ENCODE measurements at places on chromosomes 7 and 10. TPM values are rescaled to one million over a fixed set of nuclear protein-coding genes. Genes with fewer than 3 reads are reported as not detected.

DNA sequence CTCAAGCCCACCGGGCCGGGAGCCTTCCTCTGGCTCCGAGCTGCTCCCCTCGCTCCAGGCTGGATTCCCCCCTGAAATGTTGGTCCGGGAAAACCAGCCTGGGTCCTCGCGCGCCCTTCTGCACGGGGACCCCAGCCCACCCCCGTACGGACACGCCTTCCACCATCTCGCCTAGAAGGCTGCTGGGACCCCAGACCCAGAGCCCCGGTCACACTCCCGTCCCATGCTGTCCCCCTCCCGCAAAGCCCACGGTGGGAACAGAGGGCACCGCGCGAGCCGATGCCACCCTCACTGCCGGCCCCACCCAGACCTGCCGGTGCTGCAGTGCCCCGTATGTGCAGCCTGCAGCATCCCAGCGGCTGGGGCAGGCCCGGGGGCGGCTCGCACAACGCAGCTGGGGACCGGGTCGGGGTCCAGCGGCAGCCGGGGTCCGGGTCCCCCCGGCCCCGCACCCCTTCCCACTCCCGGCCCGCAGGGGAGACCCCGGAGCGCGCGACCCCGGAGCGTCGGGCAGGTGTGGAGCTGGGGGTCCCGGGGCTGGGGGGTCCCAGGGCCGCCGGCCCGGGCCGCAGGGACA, 871 bp downstream of the SPOCK2 start:
- H3K27ac ChIP-seq, result peak overlapping the region; percentile 87
- H3K36me3 ChIP-seq, result peaks cover 38% of the 10 kb centered on the region
- peak; percentile 56 for DNase-seq
- H3K27me3 ChIP-seq, result peaks cover 6% of the 10 kb centered on the region
- H3K4me1 ChIP-seq, result peaks cover 57% of the 10 kb centered on the region
- H3K4me3 ChIP-seq, result peak overlapping the region; percentile 92

DNA sequence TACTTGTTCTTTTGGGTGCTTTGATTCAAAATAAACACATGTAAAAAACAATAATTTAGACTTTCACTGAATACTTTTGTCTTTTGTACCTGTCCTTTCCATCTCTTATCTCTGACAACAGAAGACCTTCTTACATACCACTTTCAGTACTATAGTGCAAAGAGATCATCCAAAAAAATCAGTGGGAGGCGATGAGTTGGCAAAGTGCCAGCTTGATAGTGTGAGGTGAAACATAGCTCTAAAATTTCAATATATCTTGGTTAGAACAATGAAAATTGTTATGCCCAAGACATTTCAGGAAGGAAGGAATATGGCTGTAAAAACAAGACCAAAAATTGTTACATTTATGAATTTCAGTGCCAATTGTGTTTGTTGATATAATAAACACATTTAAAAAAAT, 390.2 kb upstream of the COBL start:
- no peak overlapping the region for H3K4me3 ChIP-seq
- no peak for DNase-seq
- H3K4me1 ChIP-seq, result no peaks in the 10 kb centered on the region
- H3K27ac ChIP-seq, result no peak overlapping the region
- peaks cover 3% of the 10 kb centered on the region for H3K27me3 ChIP-seq

DNA sequence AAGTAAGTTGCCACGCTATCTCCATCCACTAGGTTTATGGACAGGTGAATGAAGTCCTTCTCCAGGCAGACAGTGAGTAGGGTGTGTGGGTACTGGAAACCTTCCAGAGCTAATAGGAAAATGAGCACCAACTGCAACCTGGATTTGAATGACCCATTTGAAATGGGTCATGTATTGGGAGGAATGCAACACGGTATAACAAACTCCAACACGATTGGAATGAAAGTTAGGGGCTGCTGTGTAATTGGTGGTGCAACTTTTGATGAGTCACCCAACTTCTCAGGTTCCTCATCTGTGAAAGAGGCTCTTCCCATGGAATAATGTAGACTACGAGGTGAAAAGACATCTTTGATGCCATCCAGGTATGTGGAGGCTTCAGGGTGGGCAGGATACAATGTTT, 241.4 kb upstream of the PODXL start:
- peaks cover 17% of the 10 kb centered on the region for H3K27me3 ChIP-seq
- H3K4me3 ChIP-seq, result no peak overlapping the region
- no peak overlapping the region for H3K27ac ChIP-seq
- no peaks in the 10 kb centered on the region for H3K4me1 ChIP-seq

GRCh38 chr10:63197344-63198092, 64.4 kb downstream of the NRBF2 start:
- peaks cover 11% of the 10 kb centered on the region for H3K36me3 ChIP-seq
- H3K27me3 ChIP-seq, result no peaks in the 10 kb centered on the region
- DNase-seq, result no peak
- H3K4me3 ChIP-seq, result no peak overlapping the region

DNA sequence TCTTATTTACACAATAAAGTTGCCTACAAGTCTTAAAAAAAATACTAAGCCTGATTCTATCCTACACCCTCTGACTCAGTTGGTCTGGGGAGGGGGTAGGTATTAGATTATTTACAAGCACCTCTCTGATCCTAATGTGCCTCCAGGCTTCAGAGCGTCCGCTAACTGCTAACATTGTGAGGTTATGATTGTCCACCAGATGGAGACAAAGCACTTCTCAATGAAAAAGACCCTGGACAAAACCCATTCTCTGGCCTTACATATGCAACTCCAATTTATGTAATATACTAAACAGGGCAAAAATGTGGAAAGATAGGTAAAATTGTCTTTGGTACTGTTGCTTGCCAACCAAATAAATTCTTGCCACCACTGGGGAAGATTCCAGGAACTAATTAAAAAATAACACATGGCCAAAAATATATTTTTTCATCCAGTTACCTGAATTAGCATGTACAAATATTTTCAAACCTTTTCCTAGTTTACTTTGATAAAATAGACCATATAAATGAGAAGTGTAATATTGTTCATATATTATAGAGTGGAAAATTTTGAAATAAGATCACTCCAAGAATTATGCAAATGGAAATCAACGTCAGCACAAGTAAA, 92.4 kb downstream of the KIF20B start:
- peaks cover 9% of the 10 kb centered on the region for H3K4me1 ChIP-seq
- no peak for DNase-seq
- no peaks in the 10 kb centered on the region for H3K36me3 ChIP-seq
- no peak overlapping the region for H3K27ac ChIP-seq
- no peak overlapping the region for H3K4me3 ChIP-seq

- H3K4me1 ChIP-seq, result no peaks in the 10 kb centered on the region
- no peaks in the 10 kb centered on the region for H3K36me3 ChIP-seq
- DNase-seq, result no peak
- no peak overlapping the region for H3K27ac ChIP-seq
- no peak overlapping the region for H3K4me3 ChIP-seq
Measured at GRCh38 chr7:139441961-139442360, 41.5 kb downstream of the KLRG2 start.

Gene CDNF
- total RNA-seq, result 1.6 TPM

Gene SEMA3C
- total RNA-seq, result not detected

Gene WNT2
- total RNA-seq, result not detected

Gene CELF2
- total RNA-seq, result 137 TPM

Gene PHYHIPL
- total RNA-seq, result not detected

Gene ELMO1
- 74.4 TPM for total RNA-seq

Gene TMEM130
- total RNA-seq, result not detected

All from activated naive CD8-positive, alpha-beta T cell treated with anti-CD3 and anti-CD28 coated beads for 36 hours (primary cell).